ENCODE measurements at places on chromosomes 12 and 14.

DNA sequence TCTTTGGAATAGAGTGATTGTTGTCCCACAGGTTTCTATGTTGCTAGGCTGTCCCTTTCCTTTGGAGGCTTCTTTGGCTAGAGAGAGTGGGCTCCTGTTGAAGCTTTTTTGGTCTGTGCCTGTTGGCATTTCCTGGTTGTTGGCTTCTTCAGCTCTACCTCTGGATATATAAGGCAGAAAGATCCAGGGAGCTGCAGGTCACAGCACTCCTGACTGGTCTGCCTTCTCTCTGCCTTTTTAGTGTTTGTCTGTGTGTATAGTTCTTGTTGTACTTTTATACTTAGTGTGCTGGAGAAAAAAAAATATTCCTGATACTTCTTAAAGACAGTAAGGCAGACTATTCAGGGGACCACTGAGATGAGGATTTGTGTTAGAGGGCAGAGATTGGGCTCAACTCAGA lies 202.7 kb downstream of the FBXL14 start:
- ATAC-seq: no peak

DNA sequence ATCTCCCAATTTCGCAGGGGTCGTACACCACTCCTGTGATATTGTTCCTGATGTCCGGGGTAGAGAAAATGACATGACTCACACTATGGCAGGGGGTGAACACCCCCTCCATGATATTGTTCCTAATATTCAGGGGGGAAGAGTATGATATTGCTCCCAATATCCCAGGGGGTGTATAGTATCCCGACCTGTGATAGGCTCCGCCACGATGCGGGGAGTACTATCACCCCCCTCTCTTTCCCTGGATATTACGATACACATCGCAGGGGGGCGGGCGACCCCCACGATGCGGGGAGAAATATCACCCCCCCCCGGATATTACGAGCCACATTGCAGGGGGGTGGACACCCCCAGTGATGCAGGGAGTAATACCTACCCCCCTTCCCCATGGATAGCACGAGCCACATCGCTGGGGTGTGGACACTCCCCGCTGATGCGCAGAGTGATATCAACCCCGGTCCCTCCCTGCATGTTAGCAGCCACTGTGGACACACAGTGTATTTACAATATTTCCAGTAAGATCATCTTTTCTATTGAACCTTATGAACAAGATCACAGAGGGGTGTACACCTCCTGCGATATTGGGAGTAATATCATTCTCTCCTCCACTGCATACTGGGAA lies 17.7 kb downstream of the SMIM41 start:
- peak; percentile 39 for ATAC-seq

- ATAC-seq: no peak
These were observed 873.1 kb upstream of the TMEM132C start for GRCh38 chr12:127393896-127394295.

DNA sequence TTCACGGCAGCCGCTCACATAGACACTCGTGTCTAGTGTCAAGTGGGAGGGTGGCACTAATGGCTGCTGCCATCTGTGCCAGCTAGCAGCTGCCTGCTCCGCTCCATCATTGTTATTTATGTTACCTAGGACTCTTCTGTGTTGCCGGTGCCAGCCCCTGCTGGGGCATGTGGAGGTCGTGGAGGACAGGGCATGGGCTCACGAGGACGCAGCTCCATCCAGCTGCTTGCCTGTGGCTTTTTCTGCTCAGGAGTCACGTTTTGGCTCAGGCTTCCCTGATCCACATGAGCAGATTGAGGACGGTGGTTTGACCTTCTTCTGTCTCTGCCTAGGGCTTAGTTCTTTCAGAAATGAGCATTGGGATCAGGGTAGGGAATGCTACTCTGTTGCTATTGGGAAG lies 31.2 kb downstream of the TPCN1 start:
- ATAC-seq: no peak

DNA sequence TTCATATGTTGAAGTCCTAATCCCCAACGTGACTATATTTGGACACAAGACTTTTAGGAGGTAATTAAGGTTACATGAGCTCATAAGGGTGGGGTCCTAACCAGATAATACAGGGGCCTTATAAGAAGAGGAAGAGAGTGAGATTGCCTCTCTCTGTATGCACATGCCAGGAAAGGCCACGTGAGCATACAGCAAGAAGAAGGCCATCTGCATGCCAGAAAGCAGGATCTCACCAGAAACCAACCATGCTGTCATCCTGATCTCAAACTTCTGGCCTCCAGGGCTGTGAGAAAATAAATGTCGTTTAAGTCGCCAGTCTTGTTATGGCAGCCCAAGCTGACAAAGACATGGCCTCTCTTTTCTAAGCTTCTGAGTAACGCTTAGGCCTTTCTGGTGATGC lies 69.0 kb upstream of the GPHB5 start:
- no peak for ATAC-seq
